ENCODE measurements at places on chromosomes 1 and 21. TPM values are rescaled to one million over a fixed set of nuclear protein-coding genes. Genes with fewer than 3 reads are reported as not detected.

The OR2W3 gene
- not detected for total RNA-seq

The CYYR1 gene
- total RNA-seq, result not detected

The OR6N1 gene
- total RNA-seq, result not detected

The LMX1A gene
- not detected for total RNA-seq

The EMC1 gene
- total RNA-seq, result 22.4 TPM

The CHRM3 gene
- total RNA-seq, result not detected

The CFHR5 gene
- total RNA-seq, result not detected

The CFHR2 gene
- total RNA-seq, result not detected

The RPL5 gene
- total RNA-seq, result 1,126 TPM

The STRIP1 gene
- 10.8 TPM for total RNA-seq

The SIPA1L2 gene
- 7.5 TPM for total RNA-seq

The FMO3 gene
- total RNA-seq, result not detected

The OR2L5 gene
- total RNA-seq, result not detected

The VTCN1 gene
- total RNA-seq, result not detected

The ESRRG gene
- total RNA-seq, result not detected

The HRNR gene
- not detected for total RNA-seq

The SPRR5 gene
- total RNA-seq, result not detected

The NASP gene
- total RNA-seq, result 116 TPM

The SPATA45 gene
- not detected for total RNA-seq

The FMN2 gene
- total RNA-seq, result 4.4 TPM

Measured in A549 treated with ZK216348 at 1 μM for 4 hours (cell line).